Effector memory CD4-positive, alpha-beta T cell (primary cell): ENCODE measurements at places on chromosomes 7 and 10.

- DNase-seq = no peak
These were observed 608.5 kb upstream of the MKI67 start for GRCh38 chr10:128734734-128735133.

- no peak for DNase-seq
These were observed 965 bp upstream of the PROSER2 start for GRCh38 chr10:11822026-11822756.

DNA sequence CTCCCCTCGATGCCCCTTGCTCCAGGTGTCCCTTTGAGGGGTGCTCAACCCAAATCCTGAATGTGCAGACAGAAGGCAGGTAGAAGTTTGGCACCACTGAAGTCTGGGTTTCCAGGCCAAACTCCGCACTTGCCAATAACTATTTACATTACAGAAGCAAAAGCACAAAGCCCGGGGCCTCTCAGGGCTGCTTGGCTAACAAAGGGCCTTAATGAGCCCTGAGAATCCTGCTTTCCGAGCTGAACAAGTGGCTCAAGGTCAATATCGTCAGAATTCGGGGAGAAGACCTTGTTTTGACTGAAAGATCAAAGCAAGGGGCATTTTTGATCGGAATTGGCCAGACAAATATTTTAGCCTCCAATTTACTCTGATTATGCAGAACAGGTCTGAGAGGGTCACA, 189.9 kb downstream of the HERPUD2 start:
- DNase-seq = no peak

- no peak for DNase-seq
These were observed 173.3 kb downstream of the CFTR start for GRCh38 chr7:117652943-117653680.

DNA sequence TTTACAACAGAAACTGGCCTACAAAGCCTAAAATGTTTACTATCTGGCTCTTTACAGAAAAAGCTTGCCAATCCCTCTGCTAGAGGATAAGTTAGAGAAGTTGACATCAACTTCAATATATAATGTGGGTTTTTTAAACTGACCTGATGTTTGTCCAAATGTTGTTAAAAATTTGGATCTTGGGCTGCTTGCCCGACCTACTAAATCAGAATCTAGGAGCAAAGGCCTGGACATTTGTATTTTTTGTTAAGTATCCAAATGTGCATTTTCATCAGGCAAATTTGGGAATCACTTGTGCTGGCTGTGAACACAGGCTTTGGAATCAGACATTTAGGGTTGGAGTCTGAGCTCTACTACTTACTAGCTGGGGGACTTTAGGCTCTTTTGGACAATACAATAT, 252.7 kb upstream of the CSTF2T start:
- DNase-seq = no peak

DNA sequence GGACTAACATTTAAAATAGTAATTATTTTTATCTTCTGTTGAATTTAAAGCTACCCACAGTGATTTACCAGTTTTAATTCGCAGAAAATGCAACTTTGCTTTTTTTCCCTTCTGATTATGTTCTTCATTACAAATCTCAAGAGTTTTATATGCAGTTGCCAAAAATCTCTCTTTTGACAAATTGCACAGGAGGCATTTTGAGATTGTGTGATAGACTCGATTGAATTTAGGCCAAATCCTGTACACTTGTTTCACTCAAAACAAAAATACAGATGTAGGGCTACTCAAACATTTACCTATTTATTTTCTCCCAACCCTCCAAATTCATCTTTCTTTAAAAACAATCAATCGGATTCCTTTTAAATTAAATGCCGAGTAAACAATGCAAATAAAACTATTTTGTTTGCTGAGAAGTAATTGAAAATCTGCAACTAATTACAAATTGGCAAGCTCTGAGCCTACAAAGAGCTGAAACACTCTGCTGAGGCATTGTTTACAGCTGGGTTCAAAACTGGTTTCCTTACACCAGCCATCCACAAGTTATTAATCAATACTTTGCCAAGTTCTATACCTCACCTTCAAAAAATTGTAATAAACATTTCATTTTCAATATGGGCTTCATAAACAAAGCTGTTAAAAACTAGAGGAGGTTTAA, 214.9 kb upstream of the TCF7L2 start:
- no peak for DNase-seq

DNA sequence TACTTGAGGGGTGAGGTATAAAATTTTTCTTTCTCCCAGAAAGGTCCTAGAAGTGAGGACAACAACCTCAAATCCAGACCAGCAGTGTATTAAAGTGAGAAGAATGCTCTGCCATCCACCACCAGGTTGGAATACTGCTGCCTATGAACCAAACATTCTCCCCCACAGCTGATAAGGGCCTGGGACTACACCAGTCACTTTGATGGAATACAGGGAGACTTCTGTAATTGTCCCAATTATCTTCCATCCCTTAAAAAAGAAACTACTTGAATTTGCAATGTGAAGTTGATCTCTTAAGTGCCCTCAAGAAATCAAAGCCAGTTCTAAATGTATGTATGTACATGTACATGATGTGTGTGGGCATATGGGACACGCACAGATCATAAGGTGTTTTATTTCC, 3.0 kb downstream of the TBX20 start:
- DNase-seq = no peak

DNA sequence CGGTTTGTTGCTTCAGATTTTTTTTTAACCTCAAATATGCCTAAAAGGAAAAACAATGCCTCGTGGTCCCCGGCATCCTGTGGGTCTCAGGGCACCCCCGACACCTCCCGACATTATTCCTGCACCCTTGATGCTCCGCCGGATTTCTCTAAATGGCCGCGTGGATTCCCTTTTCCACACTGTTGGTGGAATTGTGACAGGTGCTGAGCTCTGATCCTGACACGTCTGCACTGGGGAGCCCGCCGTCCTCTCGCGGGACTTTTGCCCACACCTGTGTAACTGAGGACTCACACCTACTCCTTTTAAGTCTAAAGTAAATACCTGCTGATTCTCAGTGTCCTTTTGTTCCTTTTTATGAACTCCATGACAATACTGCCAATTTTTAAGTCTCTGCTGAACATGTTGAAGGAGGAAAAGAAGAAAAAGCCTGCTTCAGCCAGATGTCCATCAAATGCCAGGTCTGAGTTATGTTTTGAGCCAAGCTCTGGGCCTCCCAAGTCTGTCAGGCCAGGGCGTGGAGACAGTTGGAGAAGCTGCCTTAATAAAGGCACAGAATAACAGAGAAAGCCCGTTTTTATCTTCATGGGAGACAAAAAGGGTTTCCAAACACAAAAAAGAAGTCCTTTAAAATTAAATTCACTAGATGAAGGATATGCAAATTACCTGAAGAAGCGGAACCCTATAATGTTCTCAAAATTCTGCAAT, 568.2 kb downstream of the DNAJB6 start:
- DNase-seq = no peak

- DNase-seq = no peak
These were observed 214.1 kb downstream of the HERPUD2 start for GRCh38 chr7:35480806-35481205.
